ENCODE measurements at places on chromosomes 6 and 20.

GRCh38 chr6:103079867-103080266, 1686.4 kb downstream of the GRIK2 start:
- DNase-seq = no peak

GRCh38 chr6:40413239-40413638, 173.9 kb downstream of the LRFN2 start:
- DNase-seq = no peak

DNA sequence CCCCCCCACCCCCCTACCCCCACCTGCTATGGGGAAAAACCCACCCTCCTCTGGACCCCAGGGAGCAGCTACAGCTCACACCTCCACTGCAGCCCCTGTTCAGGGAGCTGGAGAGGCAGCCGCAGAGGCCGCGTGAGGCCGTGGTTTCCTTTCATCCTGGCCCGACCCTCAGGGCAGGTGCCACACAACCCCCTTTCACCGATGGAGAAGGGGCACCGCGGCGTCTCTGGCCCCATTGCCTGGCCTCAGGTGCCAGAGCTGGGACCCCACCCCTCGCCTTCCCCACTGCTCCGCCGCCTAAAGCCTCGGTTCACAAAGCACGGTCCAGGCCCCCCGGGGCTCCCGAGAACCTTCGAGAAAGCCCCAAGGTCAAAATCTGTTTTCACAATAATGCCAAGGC, 11.8 kb upstream of the KCNQ2 start:
- no peak for DNase-seq

GRCh38 chr6:166027761-166028160, 139.9 kb downstream of the TBXT start:
- no peak for DNase-seq

- no peak for DNase-seq
These were observed 481.1 kb upstream of the MAN1A1 start for GRCh38 chr6:119830494-119831295.

- DNase-seq = no peak
These were observed 242.9 kb upstream of the ZFP64 start for GRCh38 chr20:52434453-52434852.

GRCh38 chr6:42690151-42690702, 32.2 kb downstream of the PRPH2 start:
- DNase-seq = no peak

DNA sequence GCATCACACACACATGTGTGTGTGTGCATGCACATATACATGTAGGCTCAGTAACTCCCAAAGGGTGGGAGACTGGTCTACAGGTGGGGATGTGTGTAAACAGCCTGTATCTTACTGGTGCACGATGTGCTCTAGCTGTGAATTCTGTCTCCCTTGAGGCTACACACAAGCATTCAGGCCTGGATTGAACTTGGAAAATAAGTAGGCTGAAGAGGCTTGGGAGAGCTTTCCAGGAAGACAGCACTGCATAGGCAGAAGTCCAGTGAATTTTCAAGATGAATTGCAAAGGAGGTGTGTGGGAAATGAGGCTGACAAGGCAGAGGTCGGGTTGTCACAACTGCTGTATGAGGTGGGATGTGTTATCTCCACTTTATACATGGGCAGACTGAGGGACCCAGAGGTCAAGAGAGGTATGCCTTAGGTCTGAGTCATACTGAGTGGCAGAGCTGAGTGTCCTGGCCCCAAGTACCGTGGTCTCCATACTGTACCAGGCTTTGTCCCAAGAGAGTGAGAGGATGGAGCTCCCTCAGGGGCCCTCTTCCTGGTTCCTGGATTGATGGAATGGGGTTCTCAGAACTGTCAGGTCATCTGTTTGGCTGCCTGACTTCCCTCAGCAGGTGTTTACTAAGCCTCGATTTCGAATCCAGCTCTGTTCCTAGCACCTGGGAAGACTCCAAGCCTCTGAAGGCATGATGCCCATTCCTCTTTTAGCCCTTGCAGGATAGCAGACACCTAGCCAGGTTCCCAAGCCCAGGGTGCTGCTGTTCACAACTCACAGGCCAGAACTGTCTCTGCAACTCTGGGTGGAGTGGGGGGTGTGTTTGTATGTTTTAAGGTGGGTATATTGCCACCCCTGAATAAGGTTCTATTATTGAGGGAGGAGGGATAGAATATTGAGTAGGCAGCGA, 14.4 kb downstream of the SNPH start:
- peak; percentile 39 for DNase-seq

GRCh38 chr6:162952423-162952822, 224.6 kb downstream of the PACRG start:
- DNase-seq = no peak

DNA sequence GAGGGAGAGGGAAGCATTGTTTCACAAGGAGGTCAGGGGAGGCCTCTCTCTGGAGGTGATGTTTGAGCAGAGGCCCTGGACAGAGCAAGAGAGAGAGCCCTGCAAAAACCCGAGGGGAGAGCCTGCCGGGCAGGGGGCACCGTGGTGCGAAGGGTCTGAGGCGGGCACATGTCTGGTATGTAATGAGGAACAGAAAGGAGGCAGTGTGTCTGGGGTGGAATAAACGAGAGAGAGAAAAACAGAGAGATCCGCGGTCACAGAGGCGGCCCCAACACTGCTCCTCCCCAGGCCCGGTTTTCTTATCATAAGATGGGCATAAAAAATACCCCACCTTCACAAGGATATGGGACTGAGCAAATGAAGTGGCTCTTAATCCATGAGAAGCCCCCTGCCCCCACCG, 119.2 kb downstream of the PREX1 start:
- no peak for DNase-seq

DNA sequence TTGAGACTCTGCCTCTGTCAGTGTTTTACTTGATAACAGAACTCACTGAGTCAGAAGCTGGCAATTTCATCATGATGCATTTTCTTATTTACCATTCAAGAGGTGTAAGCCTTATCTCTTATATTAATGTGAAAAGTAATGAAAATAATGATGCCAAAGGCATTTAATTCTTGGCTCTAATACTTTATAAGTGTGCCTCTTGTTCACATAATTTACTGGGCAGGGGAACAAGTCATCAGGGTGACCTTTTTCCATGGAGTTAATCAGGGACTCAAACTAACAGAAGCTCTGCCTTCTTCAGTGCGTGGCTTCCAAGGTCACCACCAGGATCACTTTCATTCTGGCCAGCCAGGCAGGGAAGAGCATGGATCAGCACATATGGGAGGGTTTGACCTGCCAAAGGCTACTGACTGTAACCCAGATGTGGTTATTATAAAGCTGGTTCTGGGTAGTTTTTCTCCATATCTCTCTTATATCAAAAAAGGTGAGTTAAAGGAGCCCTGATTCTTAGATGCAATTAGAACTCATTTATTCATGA, 5.2 kb upstream of the PLCB1 start:
- DNase-seq = no peak

GRCh38 chr6:114375541-114376192, 32.8 kb upstream of the HS3ST5 start:
- DNase-seq = no peak

DNA sequence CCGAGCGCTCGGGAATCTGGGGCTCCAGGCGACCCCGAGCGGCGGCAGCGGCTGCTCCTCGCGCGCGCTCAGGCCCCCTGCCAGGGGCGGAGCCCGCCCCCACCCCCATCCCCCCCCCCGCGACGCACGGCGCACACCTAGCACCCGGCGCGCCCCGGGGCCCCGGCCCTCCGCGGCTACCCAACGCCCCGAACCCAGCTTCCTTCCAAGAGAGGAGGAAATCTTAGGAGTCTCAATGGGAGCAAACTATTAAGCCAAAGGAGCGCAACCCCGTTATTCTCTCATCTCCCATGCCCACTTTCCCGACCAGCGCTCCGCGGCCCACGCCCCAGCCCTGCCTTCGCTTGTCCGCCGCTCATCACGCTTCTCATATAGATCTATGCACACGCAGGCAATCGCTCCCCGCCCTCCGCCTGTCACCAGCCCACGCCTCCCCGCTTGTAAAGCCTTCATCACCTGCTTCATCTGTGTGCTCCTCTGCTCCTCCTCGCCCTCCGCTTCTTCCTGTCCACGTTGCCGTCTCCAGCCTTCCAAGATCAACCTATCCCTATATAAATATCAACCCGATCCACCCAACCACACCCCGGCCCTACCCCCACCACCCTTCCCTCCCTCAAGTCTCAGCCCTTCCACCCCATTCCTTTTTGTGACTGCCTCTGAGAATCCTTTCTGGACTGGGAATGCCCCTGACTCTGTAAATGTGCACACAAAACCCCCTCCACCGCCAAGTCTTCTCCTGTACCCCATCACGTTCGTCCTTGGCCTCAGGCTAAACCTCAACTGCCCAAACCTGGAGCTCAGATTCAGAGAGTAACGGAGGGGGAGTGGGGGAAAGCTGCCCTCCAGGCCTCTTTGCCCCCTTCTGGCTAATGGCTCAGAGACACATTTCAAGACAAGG, at the start of gene DLK2:
Gene DLK2 (minus strand): TSS at position 18 of the 898 bp plus-strand sequence. CDS start 723 bp downstream, outside the sequence.
- no peak for DNase-seq

- DNase-seq = no peak
These were observed 187.4 kb upstream of the SNX9 start for GRCh38 chr6:157635388-157636244.

DNA sequence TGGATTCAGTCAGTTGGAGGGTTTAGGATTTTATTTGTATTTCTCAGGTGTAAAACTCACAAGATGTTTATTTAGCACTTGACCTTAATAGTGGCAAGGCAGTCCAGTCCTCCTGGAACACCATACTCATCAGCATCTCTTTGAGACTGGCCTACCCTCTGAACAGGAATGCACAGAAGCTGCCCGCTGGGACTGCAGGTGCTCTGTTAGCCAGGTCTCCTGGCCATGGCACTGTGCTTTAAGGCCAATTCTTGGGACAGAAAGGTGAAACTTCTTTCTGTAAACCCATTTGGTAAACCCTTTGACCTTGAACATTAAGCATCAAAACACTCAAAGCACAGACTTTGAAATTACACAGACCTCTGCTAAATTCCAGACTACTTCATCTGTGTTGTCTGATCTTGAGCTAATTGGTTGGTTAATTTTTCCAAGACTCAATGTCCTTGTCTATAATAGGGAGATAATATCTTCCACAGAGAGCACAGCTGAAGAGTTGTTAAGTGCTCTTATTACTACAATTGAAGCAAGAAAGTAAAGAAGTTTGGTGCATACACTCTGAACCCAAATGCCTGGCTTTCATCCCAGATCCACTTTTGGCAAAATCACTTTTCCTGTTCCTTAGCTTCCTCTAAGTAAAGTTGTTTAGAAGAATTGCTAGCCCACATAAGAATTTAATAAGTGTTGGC, 54.9 kb upstream of the NT5E start:
- no peak for DNase-seq

Data from mesenteric fat pad (tissue), 1 donor.